ENCODE measurements at places on chromosomes 7 and 10.

GRCh38 chr10:42963312-42963711 is 113.6 kb upstream of the RET start:
- no peak for DNase-seq

DNA sequence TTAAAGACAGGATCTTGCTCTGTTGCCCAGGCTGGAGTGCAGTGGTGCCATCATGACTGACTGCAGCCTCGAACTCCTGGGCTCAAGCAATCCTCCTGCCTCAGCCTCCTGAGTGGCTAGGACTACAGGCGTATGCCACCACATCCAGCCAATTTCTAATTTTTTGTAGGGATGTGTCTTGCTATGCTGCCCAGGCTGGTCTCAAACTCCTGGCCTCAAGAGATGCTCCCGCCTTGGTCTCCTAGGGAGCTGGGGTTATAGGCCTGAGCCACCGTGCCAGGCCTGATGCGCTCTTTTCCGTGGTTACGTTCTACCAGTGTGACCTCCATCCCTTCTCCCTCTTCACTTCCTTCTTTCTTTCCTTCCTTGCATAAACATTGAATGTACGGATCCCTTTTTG is 34.2 kb upstream of the IL15RA start:
- DNase-seq = no peak

DNA sequence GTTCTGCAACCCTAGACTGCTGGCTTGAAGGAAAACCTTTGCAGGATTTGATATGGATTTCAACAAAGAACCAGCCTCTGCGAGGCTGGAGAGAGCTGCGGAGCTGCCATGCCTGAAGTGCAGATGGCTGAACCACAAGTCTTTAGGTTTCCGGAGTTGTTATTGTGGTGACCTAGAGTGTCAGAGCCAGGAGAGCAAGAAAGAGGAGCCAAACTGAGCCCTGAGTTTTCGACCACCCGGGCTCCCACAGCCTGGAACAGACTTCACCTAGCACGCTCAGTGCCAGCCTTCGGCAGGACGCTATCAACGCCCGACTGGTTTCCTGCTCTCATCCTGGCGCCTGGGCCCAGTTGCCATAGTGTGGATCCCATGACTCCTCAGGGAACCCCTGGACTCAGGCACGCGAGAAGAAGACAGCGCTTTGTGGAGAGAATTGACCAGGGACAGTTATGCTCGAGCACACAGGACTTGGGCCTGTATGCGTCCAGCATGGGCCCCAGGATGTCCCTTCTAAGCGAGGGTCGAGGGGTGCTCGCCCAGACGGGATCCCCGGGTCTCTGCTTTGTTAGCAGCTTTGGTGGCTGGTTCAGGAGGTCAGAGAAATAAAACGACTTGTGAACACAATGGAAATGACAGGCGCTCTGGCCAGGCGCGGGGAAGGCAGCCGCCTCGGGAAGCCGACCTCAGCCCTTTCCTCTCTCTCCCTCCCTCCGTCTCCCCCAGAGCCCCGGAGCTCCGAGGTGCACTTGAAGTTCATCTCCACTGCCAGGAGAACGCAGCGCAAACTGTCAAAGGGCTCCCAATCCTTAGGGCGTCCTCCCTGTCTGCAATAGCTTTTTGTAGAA is 1.8 kb upstream of the GAD2 start:
- no peak for DNase-seq

DNA sequence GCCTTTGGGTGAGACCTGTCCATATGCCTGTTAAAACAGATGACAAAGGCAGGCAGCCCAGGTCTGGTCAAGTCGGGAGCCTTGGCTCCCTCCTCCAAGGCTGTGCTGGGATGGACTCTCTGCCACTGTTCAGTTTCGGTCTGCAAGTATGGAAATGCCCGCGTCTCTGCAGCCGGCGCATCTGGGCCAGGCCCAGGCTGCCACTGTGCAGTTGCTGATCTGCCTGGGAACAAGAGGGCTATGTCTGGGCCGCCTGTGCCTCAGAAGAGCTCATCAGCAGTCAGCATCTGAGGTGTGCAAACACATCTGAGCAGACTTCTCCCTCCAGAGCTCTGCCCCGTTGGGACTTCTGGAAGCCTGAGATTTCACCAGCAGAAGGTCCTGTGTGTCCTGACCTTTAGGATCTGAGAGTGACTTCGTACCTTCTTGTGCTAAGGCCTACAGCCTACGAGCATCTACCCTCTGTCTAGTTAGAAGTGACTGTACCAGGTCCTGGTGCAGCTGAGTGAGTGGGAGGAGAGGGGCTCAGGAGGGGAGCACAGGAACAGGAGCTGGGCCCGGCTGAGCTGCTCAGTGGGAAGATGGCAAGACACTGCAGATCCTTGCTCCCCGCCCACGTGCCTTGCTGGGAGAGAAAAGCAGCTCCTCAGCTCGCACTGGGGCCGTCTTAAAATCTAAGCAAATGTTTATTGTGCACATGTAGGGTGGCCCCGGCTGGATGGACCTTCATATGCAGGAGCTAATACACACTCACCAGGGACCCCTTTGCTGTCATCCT is 50.9 kb downstream of the DOCK1 start:
- no peak for DNase-seq

GRCh38 chr10:12568391-12569009 is 219.2 kb downstream of the CAMK1D start:
- DNase-seq = no peak

DNA sequence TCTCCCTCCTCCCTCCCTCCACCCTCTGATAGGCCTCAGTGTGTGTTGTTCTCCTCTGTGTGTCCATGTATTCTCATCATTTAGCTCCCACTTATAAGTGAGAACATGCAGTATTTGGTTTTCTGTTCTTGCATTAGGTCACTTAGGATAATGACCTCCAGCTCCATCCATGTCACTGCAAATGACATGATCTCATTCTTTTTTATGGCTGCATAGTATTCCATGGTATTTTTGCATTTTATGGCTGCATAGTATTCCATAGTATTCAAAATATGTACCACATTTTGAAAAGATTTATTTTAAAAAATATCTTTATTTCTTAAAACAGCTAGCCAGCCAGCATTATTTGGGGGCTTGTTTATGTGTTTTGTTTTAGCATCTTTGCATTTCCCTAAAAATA is 275.6 kb downstream of the SFMBT2 start:
- DNase-seq = no peak

DNA sequence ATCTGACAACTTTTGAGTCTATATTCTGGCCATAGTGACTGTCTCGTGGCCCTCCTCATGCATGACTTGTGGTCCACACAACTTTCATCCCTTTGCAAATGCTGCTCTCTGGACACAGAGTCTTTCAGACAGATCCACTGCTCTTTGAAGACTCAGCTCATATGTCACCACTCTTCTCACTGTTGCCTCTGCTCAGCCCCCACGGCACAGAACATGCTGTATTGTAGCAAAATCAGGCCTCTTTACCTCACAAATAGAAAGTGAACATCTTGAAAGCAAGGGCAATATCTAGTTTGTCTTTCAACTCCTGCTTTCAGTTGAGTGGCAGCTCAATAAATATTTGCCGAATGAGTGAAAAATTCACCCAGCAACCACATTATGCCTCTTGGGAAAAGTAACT is 443.5 kb downstream of the NRG3 start:
- no peak for DNase-seq

- peak; percentile 62 for DNase-seq
These were observed 531.2 kb downstream of the HTR7 start for GRCh38 chr10:90326498-90327267.

DNA sequence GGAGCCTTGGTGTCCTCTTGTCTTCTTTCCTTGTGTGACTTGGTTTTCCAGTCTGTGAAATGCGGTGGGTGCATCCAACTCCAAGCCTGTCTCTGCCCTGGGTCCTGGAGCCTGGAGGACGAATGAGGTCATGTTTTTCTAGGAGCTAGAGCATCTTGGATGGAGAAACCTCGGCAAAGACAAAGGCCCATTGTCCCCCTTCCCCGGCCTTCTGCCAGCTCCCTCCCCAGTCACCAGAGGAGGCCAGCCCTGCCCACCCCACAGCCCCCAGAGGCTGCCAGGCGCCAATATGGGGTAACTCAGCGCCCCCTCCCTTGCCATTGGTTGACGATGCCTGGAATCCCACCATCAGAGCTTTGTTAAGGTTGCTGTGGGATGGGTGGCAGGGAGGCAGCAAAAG is 40.4 kb downstream of the KCTD7 start:
- DNase-seq = no peak

DNA sequence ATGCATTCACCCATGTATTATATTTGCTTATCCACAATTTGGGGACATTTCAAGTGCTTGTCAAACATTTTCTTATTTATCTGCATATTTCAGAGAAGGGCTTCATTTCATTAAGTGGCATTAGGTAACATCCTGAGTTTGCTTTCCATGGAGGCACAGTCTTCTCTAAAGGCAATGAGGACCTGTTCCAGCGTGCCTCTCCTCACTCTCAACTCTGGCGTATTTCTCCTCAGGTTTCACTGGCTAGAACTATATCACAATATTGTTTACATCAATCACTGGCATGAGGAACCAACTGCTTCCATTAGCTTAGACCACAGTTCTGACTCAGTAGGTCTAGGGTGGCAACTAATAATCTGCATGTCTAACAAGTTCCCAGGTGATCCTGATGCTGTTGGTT is 177.2 kb downstream of the TAX1BP1 start:
- DNase-seq = no peak

DNA sequence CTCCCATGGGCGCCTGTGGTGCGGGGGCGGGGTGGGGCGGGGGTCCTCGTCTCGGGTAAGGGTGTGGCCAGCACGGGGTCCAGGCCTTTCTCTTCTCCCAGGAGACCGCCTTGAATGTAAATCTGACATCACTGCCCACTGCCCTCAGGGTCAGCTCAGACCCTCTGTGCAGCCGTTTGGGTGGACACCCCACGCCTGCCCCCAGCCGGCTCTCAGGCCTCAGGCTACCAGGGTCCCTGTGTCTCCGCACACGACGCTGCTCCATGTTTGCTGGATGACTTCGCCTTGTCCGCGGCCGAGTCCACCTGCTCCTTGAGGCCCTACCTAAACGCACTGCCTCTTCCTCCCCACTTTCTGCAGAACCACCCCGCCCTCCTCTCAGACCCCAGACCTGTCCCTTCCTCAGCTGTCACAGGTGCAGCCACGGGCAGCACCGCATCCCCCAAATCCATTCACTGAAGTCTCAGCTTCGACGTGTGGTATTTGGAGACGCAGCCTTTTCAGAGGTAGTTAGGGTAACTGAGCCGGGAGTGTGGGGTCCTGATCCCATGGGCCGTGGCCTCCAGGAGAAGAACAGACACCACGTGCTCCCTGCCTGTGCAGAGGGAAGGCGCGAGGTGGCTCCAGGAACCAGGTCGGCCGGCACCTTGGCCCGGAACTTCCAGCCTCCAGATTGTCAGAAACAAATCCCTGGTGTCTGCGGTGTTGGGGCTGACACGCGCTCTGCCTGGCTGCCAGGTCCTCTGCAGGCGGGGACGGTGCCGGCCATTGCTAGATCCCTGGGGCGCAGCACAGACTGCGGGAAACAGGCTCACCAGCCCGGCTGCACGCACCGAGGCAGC is 97.4 kb upstream of the DIP2C start:
- DNase-seq = no peak

GRCh38 chr7:99372275-99373090 is 2.0 kb upstream of the ARPC1B start:
- peak; percentile 57 for DNase-seq

DNA sequence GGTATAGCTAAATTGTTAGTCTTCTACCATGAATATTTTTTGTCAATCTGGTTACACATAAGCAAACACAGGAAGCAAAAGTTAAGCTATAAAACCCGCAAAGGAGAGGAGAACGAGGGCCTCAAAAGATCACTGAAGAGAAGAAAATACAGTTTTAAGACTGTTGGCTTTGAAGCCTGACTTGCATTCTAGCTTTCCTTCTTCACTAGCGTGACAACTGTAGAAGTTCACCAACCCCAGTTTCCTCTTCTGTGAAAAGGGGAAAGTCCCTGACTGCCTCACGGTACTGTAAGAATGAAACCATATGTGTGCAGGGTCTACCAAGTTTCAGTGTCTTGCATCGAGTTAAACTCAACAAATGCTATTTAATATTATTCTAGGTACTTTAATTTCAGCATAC is 7.5 kb upstream of the LRRN3 start:
- peak; percentile 77 for DNase-seq

DNA sequence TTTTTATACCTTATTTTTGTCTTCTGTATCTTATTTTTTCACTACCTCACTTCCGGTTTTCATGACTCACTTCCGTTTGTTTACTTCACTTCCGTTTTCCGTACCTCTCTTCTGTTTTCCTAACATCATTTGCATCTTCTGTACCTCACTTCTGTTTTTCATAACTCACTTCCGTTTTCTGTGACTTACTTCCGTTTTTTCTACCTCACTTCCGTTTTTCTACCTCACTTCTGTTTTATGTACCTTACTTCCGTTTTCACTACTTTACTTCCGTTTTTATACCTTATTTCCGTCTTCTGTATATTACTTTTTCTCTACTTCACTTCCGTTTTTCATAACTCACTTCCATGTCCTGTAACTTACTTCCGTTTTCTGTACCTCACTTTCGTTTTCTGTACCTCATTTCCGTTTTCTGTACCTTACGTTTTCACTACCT is 492.5 kb upstream of the AKR1E2 start:
- DNase-seq = no peak

GRCh38 chr7:31368620-31369019 is 28.1 kb upstream of the NEUROD6 start:
- no peak for DNase-seq

GRCh38 chr7:81926-82756 is 110.2 kb upstream of the FAM20C start:
- DNase-seq = no peak

DNA sequence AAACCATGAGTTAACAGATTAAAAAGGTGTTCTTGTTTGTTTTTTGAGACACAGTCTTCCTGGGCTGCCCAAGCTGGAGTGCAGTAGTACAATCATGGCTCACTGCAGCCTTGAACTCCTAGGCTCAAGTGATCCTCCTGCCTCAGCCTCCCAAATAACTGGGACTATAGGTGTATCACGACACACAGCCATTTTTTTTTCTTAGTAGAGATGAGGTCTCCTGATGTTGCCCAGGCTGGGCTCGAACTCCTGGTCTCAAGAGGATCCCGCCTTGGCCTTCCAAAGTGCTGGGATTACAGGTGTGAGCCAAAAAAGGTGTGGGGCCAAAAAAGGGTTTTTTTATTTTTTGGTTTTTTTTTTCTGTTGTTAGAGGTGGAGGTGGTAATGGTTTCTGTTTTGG is 29.3 kb downstream of the KMT2C start:
- DNase-seq = no peak

DNA sequence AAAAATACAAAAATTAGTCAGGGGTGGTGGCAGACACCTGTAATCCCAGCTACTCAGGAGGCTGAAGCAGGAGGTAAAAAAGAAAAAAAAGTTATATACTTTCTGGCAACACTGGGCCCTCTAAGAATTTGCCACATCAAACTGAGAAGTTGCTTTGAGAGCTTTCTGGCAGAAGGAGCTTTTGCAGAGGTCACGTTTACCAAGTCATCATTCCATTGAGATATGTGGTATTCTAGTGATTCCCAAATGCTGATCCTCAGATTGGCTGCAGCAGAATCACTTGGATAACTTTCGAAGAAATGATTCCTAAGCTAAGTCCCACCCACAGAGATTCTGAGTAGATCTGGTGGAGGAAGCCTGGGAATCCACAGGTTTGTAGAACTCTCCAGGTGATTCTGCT is 80.5 kb downstream of the ADAM22 start:
- no peak for DNase-seq

GRCh38 chr7:19557726-19558465 is 150.9 kb downstream of the POLR1F start:
- DNase-seq = peak; percentile 64

GRCh38 chr7:2539031-2539911 is 16.1 kb downstream of the BRAT1 start:
- DNase-seq = no peak

Data from fibroblast of skin of back (primary cell).